Upper lobe of left lung (tissue), 6 donors: ENCODE measurements at places on chromosomes 12 and 14. TPM values are rescaled to one million over a fixed set of nuclear protein-coding genes. Genes with fewer than 3 reads are reported as not detected.

Gene AVPR1A
- not detected for total RNA-seq

- DNase-seq = no peak
Measured at GRCh38 chr12:74818412-74818811, 280.8 kb downstream of the ATXN7L3B start.

Gene GSG1
- not detected for total RNA-seq

- DNase-seq = no peak
Measured at GRCh38 chr14:27660683-27661082, 1062.8 kb upstream of the NOVA1 start.

GRCh38 chr12:71594214-71594948 is 69.3 kb downstream of the ZFC3H1 start:
- no peak for DNase-seq

- DNase-seq = no peak
Measured at GRCh38 chr12:3077572-3078081, 448 bp downstream of the TSPAN9 start.

- DNase-seq = no peak
Measured at GRCh38 chr14:73824536-73824935, 27.1 kb upstream of the PTGR2 start.

DNA sequence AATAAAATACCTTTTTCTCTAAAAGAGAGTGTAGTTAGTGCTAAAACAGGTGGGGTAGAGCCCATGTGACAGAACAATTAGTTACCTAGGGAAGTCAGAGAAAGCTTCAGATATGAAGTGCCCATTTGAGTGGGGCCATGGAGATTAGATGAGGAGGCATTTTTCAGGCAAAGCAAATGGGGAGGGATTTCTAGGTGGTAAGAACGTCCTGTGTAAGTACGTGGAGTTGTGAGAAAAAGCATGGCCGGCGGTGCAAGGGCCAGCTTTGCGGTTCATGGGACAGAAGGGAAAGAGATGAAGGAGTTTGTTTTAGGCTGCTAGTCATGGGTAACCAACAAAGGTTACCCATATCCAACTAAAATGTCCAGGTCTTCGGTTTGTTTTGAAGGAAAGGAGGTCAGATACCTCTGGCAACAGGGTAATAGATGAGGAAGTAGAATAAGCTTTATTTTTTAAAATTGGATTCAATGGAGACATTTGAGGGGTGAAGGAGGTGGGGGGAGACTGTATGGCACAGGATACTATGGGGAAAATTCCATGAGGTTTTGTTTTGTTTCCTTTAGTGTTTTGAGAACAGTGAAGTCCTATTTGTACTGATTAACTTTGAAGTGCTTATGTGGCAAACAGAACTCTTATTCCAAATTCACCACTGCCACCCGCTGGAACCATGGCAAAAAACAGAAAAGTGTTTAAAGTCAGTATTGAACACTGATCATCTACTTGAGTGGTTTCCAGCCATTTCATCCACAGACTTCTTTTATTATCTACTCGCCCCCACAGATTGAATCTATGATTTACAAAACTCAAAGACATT is 10.0 kb upstream of the SNRPF start:
- DNase-seq = peak; percentile 40

- no peak for DNase-seq
Measured at GRCh38 chr12:25401547-25402345, 151.0 kb upstream of the KRAS start.

DNA sequence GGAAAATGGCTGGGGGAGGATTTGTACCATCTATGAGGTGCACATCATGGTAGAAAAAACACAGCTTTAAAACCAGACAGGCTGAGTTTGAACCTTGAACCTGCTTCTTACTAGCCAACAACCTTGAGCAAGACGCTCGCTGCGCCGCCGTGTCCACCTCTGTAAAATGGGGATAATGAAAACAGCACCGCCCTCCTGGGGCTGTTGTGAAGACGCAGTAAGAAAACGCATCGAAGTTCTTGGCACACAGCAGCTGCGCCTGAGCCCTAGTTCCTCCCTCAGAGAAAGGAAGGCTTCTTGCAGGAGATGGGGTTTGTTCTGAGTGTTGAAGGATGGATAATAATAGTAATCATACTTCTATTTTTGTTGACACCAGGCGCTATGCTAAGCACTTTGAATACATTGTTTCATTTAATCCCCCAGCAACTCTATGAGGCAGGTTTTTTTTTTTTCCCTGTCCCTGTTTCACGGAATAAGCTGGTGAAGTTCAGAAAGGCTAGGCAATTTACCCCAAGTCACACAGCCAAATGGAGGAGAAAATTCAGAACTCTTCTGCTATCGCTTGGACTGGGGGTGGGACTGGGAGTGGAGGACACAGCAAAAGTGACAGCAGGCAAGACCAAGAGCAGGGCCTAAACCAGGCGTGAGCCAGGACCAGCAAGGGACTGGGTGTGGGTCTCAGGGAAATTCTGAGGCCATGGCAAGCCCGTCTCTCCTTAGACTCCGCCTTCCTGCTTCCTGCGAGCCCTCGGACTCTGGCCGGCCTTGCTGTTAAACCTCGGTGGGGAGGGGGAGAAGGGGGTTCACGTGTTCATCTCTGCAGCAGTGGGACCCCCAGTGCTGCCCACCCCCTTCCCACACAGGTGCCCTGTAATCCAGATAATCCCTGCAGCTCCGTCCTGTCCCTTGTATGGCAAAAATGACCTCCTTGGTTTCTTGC is 97.5 kb downstream of the LRRC74A start:
- DNase-seq = no peak

GRCh38 chr14:20662968-20663732 is 21.2 kb upstream of the RNASE4 start:
- peak; percentile 82 for DNase-seq

GRCh38 chr12:130354407-130354806 is 16.7 kb downstream of the PIWIL1 start:
- no peak for DNase-seq

Gene SIX6
- not detected for total RNA-seq

GRCh38 chr12:90909069-90909770 is 45.8 kb downstream of the CCER1 start:
- no peak for DNase-seq

GRCh38 chr12:89971880-89972279 is 263.2 kb upstream of the ATP2B1 start:
- no peak for DNase-seq

Gene ADCY4
- total RNA-seq = 22.4 TPM

DNA sequence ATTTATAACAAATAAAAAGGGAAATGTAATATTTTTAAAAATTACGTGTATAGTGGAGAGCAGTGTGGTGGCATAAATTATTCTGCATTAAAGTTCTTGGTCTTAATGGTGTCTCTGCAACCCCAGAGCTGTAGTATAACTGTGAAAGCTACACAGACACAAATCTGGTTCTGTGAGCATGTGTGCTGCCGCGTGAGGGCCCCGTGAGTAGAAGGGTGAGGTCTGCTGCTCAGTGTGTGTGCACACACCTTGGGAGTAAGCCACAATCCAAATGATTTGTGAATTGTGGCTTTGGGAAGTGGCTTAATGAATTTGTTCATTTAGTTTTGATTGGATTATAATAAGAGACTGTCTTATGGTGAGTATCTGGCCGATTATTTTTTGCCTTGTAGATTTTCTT is 16.8 kb downstream of the PELI2 start:
- DNase-seq = peak; percentile 55

Gene SRRM4
- total RNA-seq = under 0.01 TPM

GRCh38 chr12:7877420-7877819 is 4.7 kb upstream of the SLC2A14 start:
- no peak for DNase-seq

Gene CLEC7A
- total RNA-seq = 17.4 TPM

- DNase-seq = no peak
Measured at GRCh38 chr14:80055667-80056496, 155.4 kb downstream of the DIO2 start.

GRCh38 chr12:59004456-59004855 is 84.2 kb upstream of the LRIG3 start:
- DNase-seq = no peak

Gene MCRS1
- 65.2 TPM for total RNA-seq

Gene ANKRD33
- not detected for total RNA-seq

Gene TCHP
- total RNA-seq = 41.6 TPM

DNA sequence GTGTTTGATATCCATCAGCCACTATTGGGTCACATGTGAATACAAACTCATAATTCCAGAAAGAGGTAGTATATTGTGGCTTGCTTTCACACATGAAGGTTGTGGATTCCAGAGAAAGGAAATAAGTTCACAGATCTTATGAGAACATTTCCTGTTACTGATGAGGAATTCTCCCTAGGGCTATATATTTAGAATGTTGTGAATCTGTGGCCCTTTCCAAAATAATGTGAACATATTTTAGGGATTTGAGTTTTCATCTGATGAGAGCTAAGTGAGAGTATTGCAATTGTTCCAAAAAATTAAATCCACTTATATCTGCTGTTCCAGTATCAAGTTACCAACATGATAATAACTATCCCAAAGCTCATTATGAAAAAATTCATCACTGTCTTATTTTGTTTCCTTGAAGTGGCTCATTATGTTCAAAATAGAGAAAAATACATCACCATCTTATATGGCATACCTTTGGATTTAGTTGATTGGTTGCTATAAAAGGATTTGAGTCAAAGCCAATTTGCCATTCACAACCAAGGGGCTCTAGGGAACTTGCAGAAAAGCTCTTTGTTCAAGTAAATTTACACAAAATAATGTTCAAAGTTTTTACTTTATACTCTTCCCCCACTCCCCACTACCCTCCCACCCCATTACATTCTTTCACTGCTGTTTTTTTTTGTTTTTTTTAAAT is 76.3 kb downstream of the MYRFL start:
- DNase-seq = no peak

- DNase-seq = no peak
Measured at GRCh38 chr12:15677228-15677627, 112.0 kb downstream of the EPS8 start.

DNA sequence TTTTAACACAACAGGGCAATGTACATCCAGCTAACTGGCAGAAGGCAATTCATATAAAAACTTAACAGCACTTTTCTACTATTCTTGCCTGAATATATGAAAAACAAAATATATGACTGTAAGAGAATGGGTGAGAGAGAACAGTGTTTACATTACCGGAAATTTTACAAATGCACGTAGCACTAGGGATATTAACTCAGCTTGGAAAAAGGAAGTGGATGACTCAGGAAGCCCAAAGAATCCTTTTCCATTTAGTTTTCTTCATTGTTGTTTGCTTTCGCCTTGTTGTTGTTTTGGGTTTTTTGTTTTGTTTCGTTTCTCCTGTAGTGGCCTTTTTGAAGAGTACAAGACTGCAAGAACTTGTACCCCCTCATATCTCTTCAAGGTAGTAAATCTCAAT is 295.5 kb downstream of the EGLN3 start:
- DNase-seq = no peak

GRCh38 chr14:61525293-61526011 is 169.9 kb upstream of the HIF1A start:
- peak; percentile 93 for DNase-seq
